NCI-H2029 (cell line): ENCODE measurements at places on chromosomes 5 and 9.

GRCh38 chr5:158699298-158699880, 400.3 kb downstream of the EBF1 start:
- no peak for DNase-seq

- no peak for DNase-seq
These were observed 126.1 kb upstream of the CPEB4 start for GRCh38 chr5:173762045-173762444.

- DNase-seq, result peak; percentile 33
These were observed at the start of gene ANKRD34B for GRCh38 chr5:80569961-80570786. ANKRD34B (minus strand) TSS chr5:80570280; CDS start chr5:80560019, 10,261 bp downstream.

DNA sequence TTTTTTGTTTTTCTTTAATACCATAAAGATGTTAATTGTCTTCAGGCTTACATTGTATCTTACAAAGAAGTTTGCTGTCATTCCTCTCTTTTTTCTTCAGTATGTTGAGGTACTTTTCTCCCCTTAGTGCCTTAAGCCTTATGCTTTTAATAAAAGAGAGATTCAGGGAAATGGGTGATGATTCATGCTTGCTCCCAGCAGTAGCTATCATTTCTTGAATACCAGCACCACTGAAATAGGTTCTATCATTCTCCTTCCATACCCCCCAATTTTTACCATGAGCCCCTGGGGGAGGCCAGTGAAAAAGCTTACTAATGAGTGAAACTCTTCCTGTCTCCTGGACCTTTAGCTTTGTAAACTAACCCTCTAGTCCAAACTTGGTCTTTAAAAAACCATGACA, 165.0 kb downstream of the FBXL7 start:
- DNase-seq, result no peak

DNA sequence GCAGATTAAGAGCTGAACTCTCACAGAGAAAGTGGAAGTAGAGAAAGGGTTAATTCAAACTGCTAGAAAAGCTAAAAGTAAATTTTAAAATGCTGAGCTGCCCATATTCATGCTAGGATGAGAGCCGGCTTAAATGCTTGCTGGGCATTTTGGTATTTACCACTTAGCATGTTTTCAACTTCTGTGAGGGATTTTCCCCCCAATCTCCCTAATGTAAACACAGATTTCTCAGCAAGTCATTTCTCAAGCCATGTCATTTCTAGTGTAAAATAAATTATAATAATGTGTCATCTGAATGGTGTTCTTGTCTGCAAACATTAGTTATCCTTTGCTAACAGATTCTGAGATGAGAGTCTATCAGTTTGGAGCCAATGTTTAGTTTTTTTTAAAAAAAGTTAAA, 22.3 kb downstream of the RPS23 start:
- no peak for DNase-seq

DNA sequence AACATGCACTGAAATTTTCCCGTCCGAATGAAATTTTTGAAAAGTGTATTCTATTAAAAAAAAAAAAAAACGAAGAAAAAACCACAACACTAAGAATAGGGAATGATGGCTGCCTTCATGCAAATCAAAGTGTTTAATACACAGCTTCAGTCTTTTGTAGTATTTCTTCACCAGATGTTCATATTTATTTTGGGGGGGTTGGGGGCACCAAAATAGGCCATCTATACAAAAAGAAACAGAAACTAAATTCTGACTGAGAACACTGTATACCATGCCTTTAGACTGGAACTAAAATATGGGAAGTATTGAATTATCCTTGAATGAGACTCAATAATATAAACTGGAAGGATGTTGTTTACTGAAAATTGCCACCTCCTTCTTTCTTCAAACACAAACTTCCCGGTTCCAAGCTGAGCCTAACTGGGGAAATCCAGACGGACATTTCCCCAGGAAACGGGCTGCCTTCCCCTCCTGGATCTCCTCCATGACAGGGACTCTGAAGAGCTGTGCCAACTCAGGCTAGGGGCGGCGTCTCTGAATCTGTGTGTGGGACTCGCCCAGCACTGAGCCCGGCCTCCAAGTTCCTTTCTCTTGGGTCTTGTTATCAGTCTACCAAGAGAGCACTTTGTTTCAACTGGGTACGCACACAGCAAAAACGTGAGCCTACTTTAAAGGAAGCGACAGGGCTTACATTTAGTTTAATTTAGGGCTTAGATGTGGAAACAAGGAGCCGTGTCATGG, 511.3 kb upstream of the ADAMTS16 start:
- DNase-seq, result no peak

GRCh38 chr5:131944702-131945550, 537 bp downstream of the MEIKIN start:
- DNase-seq, result no peak

DNA sequence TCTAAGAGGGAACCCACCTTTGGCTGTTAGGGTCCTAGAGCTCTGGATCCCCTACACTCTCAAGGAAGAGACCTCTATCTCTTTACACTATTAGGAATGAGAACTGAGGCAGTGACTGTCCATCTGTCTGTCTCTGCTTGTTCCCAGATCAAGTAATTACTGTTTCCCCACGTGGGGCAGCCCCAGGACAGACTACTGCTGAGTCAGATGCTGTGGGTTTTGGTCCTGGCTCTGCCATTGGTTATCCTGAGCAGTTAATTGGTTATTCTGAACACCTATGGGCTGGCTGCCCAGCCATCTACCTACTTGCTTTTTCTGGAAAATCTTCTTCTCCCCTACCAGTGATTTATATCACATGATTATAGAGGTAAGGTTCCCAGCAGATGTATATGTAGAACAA, 33.3 kb downstream of the FBXO10 start:
- no peak for DNase-seq

GRCh38 chr5:140347360-140347759, 957 bp upstream of the HBEGF start:
- DNase-seq, result no peak

GRCh38 chr5:32071351-32071944, 102.7 kb downstream of the GOLPH3 start:
- no peak for DNase-seq

GRCh38 chr5:125408448-125409233, 662.2 kb upstream of the ZNF608 start:
- peak; percentile 24 for DNase-seq

DNA sequence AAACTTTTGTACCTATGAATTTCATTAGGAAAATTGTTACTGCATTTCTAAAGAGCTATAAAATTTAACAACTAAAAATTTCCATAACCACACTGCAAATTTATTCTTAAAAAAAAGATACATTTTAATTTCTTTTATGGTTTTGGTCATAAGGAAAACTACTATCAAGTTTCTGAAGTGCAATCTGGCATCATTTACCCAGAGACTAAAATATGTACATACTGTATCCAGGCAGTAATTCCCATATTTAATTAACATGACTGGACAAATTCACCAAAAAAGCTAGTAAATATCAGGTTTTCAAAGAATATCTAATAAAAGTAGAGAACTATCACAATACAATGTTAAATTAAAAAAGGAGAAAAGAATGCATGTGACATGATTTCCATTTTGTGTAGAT, 20.7 kb downstream of the PUM3 start:
- no peak for DNase-seq

- peak; percentile 17 for DNase-seq
These were observed 484 bp downstream of the GFM2 start for GRCh38 chr5:74766418-74766848.

- no peak for DNase-seq
These were observed 129.9 kb upstream of the RPS23 start for GRCh38 chr5:82408033-82408432.

DNA sequence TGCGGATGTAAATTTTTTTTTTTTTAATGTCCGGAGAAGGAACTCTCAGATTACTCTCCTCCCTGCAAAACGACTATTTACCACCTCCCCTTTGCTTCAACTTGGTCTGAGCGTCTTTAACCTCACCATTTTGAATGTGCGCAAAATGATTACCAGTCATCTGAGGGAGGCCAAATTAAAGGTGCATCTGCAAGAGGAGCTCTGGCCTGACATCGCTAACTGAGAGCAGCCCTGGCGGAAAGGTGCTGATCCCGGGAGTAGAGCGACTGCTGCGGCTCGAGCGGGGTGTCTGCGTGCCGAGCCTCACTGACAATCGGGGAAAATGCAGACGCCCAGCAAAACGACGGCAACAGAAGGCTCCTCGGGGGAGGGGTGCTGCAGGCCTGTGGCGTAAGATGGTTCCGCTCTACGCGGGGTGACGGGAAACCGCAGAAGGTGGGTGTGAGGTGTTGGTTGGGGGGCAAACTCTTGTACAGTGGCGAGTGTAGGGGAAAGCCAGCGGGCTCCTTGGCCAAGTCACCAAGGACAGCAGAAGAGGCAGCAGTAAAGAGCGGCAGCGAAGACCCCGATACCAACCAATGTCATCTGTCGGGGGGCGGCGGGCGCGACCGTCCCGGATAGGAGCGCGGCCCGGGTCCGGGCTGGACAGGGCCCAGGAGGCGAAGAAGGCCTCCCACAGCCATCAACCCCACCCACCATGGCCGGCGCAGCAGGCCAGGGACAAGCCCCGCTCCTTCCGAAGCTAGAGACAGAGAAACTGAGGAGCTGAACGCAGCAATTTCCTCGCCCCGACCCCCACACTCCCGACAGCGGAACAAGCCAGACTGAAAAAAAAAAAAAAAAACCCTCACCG, 557 bp downstream of the PJA2 start:
- DNase-seq, result peak; percentile 76

DNA sequence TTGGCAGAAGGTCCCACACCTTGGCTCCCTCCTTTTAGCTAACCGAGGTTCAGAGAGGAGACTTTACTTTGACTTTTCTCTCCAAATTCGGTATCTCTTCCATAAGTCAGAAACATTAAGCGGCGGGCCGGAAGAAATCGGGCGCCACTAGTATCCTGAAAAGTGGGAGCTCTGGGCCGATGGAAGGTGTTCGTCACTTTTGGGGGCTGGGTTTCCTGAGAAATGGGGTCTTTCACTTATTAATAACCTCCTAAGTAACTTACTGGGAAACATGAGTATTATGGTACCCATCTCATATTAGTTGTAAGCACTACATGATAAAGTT, 716 bp downstream of the STX17 start:
- DNase-seq, result no peak

GRCh38 chr5:103867857-103868598, 305.4 kb upstream of the NUDT12 start:
- no peak for DNase-seq

GRCh38 chr5:144422018-144422727, 251.5 kb downstream of the KCTD16 start:
- no peak for DNase-seq

DNA sequence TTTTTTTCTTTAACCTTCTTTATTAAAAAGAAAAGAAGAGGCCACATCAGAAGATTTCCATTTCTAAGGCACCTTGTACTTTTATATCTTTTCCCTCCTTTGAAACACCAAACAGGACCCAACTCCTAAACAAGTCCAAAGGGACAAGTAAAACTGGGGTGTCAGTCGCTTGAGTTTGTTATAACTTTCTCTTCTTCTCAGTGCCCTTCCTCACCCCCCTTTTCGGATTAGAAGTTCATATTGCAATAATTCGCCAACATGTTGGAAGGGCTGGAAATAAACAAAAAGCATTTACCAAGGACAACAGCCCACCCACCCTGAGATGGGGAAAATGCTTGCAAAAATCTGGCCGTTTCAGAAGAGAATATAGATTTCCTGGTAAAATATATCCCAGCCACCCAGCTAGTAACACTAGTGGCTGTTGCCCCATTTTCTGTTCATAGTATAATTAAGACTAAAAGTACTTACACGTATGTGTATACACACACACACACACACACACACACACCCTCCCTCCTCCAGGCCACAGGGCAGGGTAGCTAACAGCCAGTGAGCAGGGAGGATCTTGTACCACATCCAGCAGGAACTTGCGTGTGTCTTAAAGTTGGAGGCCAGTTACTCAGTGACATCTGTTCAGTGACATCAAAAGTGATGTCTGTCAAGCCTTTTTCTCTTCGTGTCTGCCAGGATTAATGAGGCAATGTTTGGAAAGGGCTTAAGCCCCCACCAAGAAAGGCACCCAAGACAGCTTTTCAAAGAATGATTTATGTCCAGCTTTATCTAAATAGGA, 149.1 kb upstream of the KLF4 start:
- no peak for DNase-seq

- DNase-seq, result peak; percentile 15
These were observed 38.6 kb upstream of the PITX1 start for GRCh38 chr5:135072387-135073281.

DNA sequence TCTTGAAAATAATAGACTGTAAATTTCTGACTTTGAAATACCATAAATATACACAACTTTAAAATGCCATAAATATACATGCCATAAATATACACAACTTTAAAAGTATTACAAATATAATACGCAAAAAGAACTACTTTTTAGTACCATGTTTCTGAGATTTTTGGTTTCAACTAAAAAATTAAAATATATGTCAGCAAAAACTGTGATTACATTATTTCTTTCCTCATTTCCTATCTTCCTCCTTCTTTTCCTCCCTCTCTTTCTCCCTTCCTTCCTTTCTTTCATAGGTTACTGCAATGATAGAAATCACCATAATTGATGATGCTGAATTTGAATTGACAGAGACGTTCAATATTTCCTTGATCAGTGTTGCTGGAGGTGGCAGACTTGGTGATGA, 200.5 kb downstream of the ADGRV1 start:
- DNase-seq, result no peak

GRCh38 chr9:15433661-15434060, 11.0 kb downstream of the SNAPC3 start:
- DNase-seq, result no peak

DNA sequence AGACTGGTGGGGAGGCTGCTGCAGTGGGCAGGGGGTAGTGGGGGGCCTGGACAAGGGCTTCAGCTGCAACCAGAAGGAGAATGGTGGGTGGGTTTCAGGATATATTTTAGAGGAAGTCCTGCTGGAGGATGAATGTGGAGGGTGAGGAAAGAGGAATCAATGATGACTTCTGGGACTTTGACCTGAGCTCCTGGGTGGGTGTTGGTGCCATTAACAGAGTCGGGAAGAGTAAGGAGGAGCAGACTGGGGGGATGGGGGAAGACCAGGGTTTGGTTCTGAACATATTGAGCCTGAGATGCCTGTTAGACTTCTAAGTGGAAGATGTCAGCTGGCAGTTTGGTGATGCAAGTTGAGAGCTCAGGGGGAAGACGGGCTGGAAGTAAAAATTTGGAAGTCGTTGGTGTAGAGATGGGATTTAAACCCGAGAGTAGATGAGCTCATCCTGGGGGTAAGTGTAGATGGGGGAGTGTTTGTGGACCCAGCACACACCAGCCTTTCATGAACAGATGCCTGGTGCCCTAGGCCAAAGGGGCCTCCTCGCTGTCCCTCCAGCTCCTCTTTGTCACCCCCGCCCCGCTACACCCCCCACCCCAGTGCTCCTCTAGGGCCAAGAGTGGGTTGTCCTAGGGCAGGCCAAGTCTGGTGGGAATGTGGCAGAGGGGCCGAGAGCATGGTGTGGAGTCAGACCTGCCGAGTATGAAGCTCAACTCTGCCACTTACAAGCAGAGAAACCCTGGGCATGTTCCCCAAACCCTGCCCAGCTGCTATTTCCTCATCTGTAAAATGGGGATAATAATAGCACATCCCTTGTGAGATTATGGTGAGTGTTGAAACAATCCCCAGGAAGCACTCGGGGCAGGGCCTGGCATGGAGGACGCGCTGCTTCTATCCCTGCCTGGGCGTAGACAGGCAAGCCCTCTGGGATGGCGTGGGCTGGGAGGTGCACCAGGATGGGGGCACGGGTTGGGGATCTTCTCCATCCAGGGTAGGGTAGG, 4.0 kb downstream of the DNM1 start:
- no peak for DNase-seq
